ENCODE measurements at places on chromosomes 4 and X.

DNA sequence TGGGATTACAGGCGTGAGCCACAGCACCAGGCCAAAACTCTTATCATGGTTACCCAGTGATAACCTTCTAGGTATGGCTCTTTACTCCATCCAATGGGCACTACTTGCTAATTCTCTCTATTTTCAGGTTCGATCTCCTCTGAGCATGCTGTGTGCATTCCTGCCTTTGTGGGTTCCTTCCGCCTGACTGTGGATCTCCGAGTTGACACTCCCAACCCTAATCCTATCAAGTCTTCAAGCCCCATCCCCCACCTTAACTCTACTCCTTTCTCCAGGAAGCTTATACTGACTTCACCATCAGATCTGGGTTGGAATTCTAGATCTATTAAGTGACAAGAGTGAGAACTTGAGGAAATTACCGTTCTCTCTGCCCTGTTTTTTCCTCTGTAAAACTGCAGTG, 64.6 kb downstream of the ZAR1 start:
- no peak for DNase-seq

GRCh38 chr4:134865675-134866074, 664.1 kb upstream of the PABPC4L start:
- no peak for DNase-seq

- DNase-seq = no peak
These were observed 291.8 kb upstream of the HAND2 start for GRCh38 chr4:173821876-173822275.

- no peak for DNase-seq
These were observed 205.1 kb upstream of the UGT8 start for GRCh38 chr4:114393295-114394038.

GRCh38 chrX:81120936-81121371, 80.8 kb downstream of the HMGN5 start:
- DNase-seq = no peak

- no peak for DNase-seq
These were observed 8.1 kb downstream of the ENPEP start for GRCh38 chr4:110484029-110484428.

GRCh38 chrX:152898442-152898841, 575 bp downstream of the ZNF185 start:
- DNase-seq = no peak

DNA sequence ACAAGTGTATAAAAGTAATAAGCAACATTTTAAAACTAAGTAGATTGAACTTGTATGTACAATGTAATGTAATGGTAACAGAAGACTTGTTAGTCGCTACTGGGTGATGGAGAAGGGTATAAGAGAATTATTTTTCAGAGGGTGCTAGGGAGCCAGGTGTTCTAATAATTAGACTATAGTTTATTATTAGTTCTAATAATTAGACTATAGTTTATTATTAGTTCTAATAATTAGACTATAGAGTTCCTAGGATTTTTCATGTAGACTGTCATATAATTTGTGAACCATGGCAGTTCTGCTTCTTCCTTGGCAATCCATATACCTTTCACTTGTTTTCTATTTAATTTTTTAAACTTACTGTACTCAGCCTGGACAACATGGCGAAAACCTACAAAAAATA, 117.3 kb upstream of the TSPAN5 start:
- DNase-seq = no peak

DNA sequence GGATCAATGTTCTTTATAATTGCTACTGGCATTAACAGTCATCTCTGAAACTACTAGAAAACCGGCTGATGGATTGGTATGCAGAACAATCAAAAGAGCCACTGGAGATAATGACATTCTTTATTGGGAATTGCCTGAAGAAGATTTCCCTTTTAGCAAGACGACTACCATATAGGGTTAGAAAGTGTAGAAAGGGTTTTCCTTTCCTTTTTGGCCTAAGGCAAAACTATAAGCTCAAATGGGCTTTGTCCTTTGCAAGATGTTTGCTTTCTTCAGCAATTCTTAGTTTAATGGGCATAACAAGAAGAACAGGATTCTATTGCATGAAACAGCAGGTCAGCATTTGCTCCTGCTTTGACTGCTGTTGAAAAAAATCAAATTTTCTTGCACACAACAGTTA, 214.2 kb upstream of the PCDH10 start:
- DNase-seq = no peak

DNA sequence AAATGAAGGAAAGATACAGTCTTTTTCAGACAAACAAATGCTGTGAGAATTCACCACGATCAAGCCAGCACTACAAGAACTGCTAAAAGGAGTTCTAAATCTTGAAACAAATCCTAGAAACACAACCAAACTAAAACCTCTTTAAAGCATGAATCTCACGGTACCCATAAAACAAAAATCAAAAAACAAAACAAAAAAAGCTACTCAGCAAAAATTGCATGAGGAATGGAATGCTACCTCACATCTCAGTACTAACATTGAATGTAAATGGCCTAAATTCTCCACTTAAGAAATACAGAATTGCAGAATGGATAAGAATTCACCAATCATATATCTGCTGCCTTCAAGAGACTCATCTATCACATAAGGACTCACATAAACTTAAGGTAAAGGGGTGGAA, 300.1 kb downstream of the NAF1 start:
- DNase-seq = no peak

DNA sequence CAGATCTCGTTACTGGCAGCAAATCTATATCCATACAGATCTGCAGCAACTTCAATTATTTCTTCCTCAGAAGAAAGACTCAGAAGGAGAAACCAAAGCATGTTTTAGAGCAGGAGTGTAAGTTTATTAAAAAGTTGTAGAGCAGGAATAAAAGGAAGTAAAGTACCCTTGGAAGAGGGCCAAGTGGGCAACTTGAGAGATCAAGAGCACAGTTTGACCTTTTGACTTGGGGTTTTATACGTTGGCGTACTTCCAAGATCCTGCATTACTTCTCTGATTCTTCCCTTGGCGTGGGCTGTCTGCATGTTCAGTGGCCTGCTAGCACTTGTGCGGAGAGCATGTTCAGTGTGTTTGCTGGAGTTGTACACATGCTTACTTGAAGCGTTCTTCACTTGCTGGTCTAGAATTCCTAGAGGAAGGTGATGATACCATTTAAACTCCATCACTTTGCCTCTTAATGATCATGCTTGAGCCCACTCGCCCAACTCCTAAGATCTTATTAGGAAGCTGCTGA, 1114.7 kb upstream of the PABPC4L start:
- DNase-seq = no peak

DNA sequence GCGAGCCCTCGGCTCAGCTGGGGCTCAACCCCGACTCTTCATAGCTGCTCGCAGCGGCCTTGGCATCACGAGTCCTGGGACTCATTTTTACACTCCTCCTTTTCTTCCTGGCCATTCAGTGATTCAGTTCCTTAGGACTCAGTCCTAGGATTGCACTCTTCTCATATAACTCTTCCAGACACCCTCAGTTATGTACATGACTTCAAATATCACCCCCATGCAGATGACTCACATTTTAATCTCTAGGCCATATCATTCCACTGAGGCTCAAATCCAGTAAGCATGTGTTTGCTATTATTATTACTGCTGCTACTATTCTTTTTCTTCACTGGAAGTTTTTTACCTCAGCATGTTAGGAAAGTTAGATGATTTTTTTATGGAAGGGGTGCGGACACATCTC, 14.4 kb downstream of the ITGB1BP2 start:
- DNase-seq = no peak

DNA sequence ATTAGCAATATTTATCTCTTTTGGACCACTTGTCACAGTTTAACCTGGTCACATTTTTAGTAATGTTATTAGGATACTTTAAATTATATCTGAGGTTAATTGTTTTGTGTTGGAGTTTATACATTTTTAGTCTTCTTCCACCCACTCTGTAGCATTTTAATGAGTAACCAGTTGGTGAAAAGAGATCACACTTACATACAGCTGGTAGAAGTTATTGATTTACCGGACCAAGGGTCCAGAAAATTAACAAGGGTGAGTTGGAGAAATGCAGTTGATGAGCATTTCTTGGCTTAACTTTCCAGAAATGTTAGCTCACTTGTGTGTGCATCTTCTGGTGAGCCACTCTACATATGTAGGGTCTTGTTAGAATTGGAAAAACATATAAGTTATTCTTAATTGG, 219.6 kb downstream of the GRXCR1 start:
- no peak for DNase-seq

DNA sequence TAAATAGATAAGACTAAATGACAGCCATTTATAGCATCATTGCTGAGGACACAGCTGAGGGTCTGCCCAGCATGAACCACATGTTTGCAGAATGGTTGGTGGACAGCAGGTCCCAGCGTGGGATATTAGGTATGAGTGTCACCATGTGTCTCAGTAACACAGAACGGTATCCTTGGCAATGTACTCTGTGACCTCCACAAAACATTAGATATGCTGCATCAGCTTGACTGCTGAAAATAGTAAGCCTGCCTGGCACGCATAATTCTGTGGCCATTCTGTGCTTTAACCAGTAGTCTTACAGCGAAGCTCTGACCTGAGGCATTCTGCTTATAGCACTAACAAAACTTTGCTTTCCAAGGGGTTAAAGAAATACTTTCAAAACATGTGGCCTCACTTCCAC, 32.0 kb downstream of the LIMCH1 start:
- DNase-seq = peak; percentile 80

DNA sequence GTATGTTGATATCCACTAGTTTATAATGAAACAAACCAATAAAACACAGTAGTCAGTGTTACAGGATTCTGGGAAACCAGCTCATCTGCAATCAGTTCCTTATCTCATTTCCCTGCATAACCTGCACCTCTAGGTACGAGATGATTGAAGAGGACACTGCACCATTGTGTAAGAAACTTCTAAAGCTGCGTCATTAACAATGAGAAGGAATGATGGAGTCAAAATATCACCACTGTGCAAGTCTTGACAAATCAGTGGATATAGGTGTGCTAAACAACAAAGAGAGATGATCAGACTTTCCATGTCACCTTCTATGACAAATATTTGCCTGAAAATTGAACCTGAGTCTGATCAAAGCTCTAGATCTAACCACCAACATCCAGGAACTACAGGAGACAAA, 40.7 kb upstream of the DHX15 start:
- no peak for DNase-seq

DNA sequence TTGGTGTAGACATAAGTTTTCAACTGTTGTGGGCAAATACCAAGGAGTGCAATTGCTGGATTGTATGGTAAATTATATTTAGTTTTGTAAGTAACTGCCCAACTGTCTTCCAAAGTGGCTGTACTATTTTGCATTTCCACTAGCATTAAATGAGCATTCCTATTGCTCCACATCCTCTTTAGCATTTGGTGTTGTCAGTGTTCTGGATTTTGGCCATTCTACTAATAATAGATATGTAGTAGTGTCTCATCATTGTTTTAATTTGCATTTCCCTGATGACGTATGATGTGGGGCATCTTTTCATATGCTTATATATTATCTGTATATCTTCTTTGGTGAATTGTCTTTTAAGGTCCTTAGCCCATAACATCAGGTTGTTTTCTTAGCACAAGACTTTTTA, 17.3 kb downstream of the PGAM4 start:
- no peak for DNase-seq
